Epithelial cell of proximal tubule (primary cell): ENCODE measurements at places on chromosomes 11 and 22. TPM values are rescaled to one million over a fixed set of nuclear protein-coding genes. Genes with fewer than 3 reads are reported as not detected.

DNA sequence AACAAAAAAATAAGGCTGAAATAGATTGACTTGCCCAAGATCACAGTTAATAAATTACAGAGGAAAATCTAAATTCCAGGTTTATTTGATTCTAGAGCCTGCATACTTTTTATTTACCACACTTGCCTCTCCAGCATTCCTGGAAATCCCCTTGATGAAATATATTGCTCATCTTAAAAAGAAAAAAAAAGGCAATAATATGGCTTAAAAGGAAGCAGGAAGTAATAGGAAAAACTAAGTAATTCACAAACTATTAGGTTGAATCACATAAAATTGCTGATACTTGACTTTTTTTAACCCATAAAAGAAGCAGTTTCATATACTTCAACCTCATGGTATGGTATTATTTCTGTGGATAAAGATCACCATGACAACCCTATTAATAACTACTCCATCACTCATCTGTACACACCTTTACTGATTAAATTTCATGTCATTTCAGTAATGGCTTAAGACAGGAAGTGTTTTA is 52.9 kb downstream of the COPB1 start:
- DNase-seq: peak; percentile 56

The APOA5 gene
- not detected in 2 replicates for total RNA-seq

GRCh38 chr11:250740-251299 is 14.0 kb downstream of the PSMD13 start:
- no peak for DNase-seq

DNA sequence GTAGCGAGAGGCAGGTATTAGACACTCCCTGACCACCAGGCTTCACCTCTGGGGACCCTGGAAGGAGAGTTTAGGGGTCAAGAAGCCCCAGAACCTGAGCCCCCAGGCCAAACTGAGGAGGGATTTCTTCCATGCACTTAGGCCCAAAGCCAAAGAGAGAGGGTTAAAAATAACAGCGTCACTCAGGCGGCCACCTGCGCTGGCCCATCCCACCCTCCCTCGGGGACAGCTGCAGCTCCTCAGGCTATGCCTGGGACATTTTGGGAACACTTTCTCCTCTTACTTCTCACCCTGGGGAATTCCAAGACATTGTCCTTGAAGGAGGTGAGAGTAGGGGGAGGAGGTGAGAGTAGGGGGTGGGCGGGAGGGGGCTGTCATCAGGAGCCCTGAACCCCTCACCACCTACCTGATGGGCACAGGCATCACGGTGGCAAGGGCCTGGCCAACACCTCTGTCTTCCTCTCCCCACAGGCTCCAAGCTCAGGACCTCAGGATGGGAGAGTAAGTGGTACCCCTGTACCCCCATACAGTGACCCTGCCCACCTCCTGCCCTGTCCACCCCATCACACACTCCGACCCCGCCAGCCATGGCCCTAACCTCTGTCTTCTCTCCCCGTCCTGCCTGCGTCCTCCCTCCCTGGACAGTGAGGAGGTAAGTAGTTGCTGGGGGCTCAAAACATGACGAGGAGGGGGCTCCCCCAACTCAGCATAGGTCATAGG is 583 bp downstream of the TNNI2 start:
- DNase-seq: no peak

DNA sequence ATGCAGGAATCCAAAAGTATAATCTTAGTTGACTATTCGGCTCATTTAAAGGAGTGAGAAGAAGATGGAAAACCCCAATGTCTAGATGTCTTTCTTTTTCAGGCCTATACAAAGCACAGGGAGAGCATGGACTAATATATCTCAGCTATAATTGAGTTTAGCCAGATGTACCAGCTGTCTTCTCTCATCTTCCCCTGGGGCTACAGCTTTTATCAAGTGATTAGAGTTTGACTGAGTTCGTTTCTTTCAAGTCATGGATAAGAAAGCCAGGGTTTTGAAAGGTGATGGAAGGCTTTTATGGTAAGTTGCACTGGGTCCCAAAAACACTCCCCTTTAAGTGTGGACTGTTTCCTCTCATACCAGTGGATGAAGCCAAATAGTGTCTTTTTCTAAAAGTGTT is 1172.8 kb upstream of the TENM4 start:
- DNase-seq: no peak

The CNGA4 gene
- not detected in 2 replicates for total RNA-seq

DNA sequence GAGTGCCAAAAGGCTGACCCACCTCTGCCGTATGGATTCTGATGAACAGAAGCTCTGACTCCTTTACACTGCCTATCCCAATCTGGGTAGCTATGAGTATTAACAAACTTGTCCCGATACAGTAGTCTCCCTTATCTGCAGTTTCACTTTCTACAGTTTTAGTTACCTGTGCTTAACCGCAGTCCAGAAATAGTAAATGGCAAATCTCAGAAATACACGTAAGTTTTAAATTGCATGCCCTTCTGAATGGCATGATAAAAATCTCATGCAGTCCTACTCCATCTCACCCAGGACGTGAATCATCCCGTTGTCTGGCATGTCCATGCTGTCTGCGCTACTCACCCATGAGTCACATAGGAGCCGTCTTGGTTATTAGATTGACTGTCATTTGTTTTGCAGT is 68.8 kb downstream of the SNX19 start:
- DNase-seq: peak; percentile 12

- no peak for DNase-seq
Measured at GRCh38 chr11:4191031-4191571, 96.5 kb downstream of the RRM1 start.

- DNase-seq: no peak
Measured at GRCh38 chr11:62015615-62016014, 48.2 kb upstream of the FTH1 start.

The PRDM10 gene
- 5.1 and 7.9 TPM in 2 replicates for total RNA-seq

DNA sequence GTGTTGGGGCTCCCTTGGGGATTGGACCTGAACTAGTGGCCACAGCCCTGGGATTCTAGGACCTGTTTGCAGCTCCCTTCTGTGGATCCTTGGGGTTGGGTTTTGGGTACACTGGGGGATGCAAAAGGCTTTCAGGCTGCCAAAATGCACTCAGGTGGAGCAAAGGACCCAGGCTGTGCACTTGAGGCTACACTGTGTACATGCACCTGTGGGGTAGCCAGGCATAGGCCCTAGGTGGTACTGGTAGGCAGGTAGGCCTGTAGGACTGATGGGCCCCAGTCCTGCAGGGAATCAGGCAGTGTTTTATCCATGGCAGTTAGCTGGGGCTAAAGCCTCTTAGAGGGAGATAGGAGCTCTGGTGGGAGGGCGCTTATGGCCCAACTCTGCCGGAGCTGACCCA is 542.3 kb downstream of the LUZP2 start:
- no peak for DNase-seq

The MS4A1 gene
- not detected in 2 replicates for total RNA-seq

The APOL3 gene
- 2.1 and 4.8 TPM in 2 replicates for total RNA-seq

GRCh38 chr22:31083923-31084810 is 3.0 kb downstream of the SMTN start:
- no peak for DNase-seq

The B3GAT1 gene
- 0.07 TPM in 1 of 2 replicates, not detected in the other for total RNA-seq

The OR2AT4 gene
- total RNA-seq: not detected in 2 replicates

GRCh38 chr11:133832991-133833897 is 12.1 kb downstream of the SPATA19 start:
- no peak for DNase-seq

- no peak for DNase-seq
Measured at GRCh38 chr11:35138943-35139721, at the start of gene CD44. TSS of gene CD44 (plus strand) at chr11:35139171. CDS start at chr11:35139304, 133 bp downstream.

GRCh38 chr11:68816917-68817419 is 24.7 kb downstream of the CPT1A start:
- DNase-seq: no peak

DNA sequence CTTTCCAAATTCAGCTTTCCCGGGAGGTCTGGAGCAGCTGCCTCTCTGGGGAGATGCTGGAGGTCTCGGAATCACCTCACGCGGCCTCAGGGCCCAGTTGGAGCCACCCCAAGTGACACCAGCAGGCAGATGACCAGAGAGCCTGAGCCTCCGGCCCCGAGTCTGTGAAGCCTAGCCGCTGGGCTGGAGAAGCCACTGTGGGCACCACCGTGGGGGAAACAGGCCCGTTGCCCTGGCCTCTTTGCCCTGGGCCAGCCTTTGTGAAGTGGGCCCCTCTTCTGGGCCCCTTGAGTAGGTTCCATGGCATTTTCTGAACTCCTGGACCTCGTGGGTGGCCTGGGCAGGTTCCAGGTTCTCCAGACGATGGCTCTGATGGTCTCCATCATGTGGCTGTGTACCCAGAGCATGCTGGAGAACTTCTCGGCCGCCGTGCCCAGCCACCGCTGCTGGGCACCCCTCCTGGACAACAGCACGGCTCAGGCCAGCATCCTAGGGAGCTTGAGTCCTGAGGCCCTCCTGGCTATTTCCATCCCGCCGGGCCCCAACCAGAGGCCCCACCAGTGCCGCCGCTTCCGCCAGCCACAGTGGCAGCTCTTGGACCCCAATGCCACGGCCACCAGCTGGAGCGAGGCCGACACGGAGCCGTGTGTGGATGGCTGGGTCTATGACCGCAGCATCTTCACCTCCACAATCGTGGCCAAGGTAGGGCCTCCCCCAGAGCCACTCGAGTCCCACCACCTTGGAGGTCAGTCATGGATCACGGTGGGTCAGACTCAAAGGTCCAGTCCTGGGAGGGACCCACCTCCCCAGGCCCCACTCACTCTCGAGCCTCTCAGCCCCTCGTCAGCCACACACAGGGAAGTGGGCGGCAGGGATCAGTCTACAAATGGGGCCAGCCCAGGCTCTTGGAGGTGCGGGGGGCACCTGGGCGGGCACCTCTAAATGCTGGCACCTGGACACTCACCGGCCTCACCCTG is 525 bp downstream of the SLC22A12 start:
- no peak for DNase-seq

DNA sequence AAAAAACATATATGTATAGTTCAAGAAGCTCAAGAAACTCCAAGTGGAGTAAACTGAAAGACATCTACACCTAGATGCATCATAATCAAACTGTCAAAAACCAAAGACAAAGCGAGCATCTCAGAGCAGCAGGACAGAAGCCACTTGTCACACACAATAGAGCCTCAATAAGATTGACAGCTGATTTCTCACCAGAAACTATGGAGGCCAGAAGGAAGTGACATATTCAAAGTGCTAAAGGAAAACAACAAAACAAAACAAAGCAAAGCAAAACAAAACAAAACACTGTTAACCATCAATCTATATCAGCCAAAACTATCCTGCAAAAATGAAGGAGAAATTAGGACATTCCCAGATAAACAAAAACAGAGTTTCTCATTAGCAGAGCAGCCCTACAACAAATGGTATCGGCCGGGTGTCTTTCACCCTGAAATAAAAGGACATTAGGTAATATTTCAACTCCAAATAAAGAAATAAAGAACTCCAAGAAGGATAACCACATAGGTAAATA is 65.8 kb upstream of the SEPTIN5 start:
- no peak for DNase-seq

The LGALS1 gene
- total RNA-seq: 1,711 and 1,833 TPM in 2 replicates

The FHIP1B gene
- 9.6 and 15.6 TPM in 2 replicates for total RNA-seq

DNA sequence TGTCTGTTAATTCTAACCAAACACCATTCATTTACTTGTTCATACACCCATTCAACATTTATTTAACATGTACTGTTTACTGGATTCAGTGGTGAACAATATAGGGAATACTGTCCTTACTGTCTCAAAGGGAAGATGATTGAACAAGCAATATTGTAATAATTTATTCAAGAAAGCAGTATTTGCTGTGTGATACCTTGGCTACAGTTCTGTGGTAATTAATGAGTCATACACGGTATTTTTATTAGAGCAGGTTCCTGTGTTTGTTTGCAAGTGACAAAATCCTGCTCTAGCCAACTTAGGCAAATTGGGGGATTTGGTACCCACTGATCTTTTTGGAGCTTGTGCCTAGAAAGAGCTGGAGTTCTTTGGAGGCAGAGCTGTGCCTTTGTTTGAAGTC is 15.7 kb downstream of the PIH1D2 start:
- no peak for DNase-seq

DNA sequence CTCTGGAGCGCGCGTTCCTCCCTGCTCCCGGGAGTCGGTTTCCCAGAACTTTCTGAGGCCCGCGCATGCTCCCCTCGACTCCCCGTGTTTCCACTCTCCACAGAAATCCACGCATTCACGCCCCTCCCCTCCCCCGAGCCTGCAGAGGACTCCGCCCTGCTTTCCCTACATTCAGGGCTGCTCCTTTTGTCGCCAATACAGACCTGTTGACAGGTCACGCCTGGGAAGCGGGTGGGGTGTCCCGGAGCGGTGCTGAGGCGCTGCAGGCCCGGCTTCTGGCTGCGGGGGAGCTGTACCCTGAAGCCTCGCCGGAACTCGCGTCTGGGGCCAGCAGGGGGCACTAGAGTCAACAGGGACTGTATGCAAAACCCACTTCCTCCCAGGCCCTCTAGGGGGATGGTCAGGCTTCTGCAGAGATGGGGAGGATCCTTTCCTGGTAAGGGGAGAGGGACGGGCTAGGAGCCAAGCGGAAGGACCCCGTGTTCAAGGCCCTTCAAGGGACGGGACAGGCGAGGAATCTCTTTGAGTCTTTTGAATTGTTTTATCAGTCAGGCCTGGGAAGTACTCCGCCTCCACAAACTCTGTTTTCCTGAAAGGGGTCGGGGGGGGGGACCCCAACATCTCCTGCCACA is at the start of gene PRAME:
TSS of gene PRAME (minus strand) at position 294 of the 632 bp plus-strand sequence. CDS start 2,433 bp downstream, outside the sequence.
- DNase-seq: no peak

DNA sequence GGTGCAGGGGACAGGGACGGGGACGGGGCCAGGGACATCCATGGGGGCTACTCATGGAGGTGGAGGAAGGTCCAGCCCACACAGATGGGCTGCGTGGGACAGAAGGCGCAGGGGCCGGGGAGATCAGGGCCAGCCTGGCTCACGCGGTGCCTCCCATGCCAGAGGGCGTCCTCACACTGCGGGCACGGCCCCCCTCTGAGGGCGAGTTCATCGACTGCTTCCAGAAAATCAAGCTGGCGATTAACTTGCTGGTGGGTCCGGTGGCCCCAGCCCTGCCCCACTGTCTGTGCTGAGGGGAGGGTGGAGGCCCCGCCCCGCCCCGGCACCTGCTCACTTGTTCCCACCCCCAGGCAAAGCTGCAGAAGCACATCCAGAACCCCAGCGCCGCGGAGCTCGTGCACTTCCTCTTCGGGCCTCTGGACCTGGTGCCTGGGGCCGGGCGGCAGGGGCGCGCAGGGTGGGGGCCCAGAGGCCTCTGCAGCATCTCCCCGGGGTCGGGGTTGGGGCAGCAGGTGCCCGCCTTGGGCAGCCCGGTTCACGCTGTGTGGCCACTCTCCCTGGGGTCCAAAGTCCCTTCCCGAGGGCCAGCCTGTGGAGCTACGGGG is 15.8 kb downstream of the EPS8L2 start:
- no peak for DNase-seq

- no peak for DNase-seq
Measured at GRCh38 chr22:48618326-48618725, 1209.3 kb downstream of the BRD1 start.

DNA sequence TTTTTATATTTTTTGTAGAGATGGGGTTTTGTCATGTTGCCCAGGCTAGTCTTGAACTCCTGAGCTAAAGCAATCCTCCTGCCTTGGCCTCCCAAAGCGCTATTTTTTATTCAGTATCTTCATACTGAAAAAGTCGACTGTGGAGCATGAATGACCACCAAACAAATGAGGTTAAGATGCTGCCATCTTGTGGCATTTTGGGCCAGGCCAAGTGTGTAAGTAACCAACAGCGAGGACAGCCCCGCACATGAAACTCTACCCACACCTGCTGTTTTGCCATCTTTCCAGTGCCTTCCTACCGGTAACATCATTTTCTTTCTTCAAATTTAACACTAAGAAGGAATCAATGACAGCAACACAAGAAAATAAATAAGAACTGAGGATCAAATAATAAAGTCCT is 32.2 kb upstream of the AQP11 start:
- no peak for DNase-seq
